ENCODE measurements at places on chromosomes 1 and 21. TPM values are rescaled to one million over a fixed set of nuclear protein-coding genes. Genes with fewer than 3 reads are reported as not detected.

DNA sequence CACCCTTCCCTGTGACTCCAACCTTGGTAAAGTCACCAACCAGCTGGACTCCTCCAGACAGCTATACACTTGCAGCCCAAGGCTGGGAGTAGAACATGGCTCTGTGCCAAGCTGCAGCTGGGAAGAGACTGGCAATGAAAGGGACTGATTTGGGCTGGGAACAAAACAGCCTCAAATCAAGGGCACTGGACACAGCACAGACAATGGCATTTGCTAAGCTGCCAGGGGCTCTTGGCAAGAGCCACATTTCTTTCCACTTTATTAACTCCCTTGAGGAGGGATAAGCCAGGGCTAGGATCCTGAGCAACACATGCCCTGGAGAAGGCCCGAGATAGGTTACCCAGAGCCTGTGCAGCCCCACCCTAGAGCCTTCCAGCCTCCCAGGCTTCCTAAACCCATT lies 12.0 kb downstream of the SYT11 start:
- DNase-seq: no peak

GRCh38 chr1:76425201-76426145 lies 350.9 kb downstream of the ST6GALNAC3 start:
- no peak for DNase-seq

DNA sequence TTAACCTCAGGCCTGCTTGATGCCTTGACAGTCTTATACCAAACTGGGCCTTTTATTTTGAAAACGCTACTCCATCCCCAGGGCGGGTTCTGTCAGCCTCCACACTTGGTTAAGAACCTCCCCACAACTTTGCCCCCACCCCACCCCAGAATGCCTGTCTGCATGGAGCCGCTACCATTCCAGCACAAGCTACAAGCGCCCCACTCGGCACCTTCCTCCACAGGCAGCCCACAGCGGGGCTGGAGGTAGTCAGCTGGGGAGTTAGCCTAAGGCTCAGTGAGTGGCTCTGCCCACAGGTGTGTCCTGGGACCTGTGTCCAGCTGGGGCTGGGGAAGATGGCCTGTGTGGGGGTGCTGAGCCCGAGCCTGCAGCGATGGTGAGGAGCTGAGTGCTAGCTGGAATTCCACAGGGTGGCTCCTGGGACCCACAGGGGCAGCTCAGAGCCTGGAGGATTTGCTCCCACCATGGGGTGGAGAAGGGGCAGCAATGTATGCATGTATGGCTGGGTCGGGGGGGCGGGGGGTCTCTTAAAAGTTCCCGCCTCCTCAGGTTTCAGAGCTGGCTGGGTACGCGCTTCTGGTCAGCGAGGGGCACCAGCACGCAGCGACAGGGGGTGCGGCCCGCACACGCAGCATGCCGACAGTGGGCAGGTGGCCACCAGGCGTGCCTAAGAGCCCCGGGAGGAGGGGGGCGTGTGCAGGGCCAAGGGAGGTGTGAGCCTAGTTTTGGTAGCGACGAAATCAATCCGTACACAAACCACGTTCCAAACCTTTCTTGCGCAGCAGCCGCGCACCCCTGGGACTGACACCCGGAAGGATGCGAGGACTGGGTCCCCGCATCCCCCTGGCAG lies 917 bp downstream of the ETNK2 start:
- DNase-seq: no peak

DNA sequence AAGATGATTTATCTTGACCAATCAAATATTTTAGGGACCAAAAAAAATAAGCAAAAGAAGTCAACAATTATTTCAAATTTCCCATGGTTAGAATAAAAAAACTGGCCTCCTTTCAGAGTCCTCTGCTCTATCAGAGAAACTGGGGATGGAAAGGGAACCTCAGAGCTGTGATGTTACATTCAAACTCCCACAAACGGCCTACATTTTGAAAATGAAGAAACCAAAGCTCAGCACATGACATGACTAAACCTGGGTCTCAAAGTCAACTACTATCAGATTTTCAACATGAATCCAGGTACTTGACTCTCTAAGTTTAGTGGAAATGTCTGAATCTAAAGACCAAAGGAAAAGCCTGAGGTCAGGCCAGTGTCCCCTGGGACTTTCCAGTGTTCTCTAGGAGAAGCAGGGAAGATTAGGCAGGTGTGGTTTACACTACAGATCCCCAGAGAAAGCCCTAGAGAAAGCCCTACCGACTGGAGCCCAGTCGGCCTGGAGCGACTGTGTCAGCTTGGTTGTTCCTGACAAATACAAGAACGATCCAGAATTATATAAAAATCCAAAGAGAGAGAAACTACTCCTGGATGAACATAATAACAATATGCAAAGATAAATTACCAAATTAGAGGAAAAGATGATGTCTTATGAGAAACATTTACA lies 24.8 kb downstream of the JAK1 start:
- DNase-seq: no peak

GRCh38 chr1:64388336-64388735 lies 81.6 kb upstream of the CACHD1 start:
- DNase-seq: no peak

DNA sequence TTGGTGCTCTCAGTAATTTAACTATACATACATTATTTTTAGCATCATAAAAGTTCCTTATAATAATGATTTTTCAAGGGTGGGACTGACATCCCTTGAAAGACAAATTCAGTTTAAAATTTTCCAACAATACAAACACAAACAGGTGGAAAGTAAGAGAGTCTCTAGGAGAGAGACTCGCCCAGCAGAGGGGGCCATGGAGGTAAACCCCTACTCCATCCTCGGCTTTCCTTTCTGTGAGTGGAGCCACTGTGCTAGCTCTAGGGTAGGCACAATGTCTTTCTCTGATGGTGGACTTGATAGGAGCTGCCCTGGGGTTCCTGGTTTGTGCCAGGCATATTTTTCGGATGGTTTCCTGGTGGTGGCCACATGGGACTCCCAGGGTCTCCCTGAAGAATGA lies 8.3 kb downstream of the CSMD2 start:
- no peak for DNase-seq

DNA sequence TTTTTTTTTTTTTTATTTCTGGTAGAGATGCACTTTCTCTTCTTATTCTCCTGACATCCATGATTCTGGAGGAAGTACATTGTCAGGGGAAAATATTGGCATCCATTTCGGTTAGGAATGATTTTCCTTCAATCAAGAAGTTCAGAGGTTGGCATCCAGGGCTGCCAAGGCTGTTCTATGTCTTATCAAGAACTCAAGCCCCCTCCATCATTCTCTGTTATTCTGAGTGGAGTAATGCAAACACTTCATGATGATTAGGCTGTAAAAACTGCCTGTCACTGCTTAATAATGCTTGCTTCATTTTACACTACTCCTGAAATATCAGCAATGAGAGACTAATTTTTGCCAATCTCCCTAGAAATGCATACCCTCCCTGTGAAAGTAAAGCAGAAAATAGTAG lies 417.1 kb upstream of the NFIA start:
- DNase-seq: no peak

SPRR5 gene
- not detected for polyA plus RNA-seq

OR11L1 gene
- polyA plus RNA-seq: not detected

All from renal cortex interstitium (tissue), 15 donors.